ENCODE measurements at places on chromosomes 3 and 15. TPM values are rescaled to one million over a fixed set of nuclear protein-coding genes. Genes with fewer than 3 reads are reported as not detected.

SMAD6 gene
- total RNA-seq, result 32.2 TPM

- no peak for DNase-seq
Measured at GRCh38 chr3:86989006-86989405, 1.9 kb downstream of the VGLL3 start.

DNA sequence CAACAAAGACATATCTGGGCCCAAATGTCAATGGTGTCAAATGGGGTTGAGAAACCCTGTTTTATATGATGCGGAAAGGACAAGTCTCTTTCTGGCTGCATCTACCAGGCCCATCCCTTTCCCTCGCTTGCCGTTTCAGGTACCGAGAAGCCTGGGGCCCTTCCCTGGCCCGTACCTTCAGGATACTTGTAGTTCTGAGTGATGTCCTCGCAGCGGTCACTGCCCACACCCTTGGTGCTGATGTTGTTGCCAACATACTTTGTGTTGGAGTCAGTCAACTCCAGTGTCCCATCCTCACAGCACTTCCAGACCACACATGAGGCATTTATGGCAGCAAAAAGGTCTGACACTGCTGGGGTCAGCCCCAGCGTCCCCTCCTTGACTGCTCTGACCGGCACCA, 13.8 kb downstream of the EPB42 start:
- DNase-seq, result no peak

DNA sequence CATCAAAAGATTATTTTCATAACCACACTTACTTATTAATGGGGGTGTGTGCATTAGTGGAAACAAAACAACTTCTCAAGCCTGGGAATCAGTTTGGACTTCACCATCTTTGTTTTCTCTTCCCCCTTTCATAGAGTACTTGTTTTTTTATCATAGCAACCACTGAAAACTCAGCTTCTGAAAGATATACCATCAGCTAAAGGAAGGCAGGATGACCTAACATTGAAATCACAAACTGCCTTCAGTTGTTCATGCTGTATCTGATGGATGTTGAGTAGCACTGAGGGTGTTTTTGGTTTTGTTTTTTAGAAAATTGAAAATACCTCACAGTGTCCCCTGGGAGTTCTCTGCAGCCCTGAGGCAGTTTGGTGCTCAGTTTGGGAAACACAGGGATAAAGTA, 46.5 kb downstream of the NEK10 start:
- DNase-seq, result no peak

CFAP20DC gene
- total RNA-seq, result not detected

- DNase-seq, result no peak
Measured at GRCh38 chr3:72818092-72818773, 30.0 kb downstream of the SHQ1 start.

DNA sequence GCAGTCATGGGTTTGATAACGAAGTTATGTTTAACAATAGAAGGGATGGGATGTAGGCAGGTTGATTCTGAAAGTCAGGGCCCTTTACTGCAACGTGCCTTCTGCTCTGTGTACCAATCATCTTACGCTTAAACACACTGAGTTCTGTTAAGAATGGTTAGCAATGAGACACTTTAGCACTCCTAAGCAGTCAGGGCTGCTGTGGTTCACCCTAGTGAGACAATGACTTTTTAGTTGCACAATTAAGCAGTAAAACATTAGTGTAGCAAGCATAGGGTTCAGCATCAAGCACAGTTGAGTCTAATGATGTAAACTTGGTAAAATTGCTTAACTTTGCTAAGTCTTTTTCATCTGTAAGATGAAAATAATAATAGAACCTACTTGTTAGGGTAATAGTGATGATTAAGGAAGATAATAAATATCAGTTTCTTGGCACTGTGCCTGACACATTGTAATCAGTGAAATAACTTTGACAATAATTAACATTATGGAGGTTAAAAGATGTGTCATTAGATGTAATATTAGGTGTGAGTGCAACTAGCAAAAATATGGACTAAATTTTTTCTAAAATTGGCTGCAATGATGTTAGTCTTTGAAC, 484.2 kb upstream of the THBS1 start:
- DNase-seq, result no peak

GRCh38 chr15:64842096-64842939, 603 bp downstream of the PLEKHO2 start:
- no peak for DNase-seq

GRCh38 chr15:86236356-86237110, 156.9 kb downstream of the AGBL1 start:
- no peak for DNase-seq

- DNase-seq, result no peak
Measured at GRCh38 chr3:167876620-167877281, 141.2 kb downstream of the SERPINI1 start.

DNA sequence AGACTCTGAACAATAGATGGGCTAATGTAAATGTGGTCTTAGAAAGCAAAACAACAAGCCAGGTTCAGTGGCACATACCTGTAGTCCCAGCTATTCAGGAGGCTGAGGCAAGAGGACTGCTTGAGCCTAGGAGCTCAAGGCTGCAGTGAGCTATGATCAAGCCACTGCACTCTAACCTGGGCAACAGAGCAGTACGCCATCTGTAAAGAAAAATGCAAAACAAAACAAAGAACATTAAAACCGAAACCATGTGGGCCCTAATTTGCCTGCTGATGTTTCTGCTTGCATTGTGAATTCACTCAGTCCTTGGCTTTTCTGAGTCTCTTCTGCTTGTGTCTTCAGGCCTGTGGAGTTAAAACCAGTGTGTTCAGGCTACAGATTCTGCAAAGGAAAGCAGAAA, 56.7 kb downstream of the CCNL1 start:
- DNase-seq, result no peak

DNA sequence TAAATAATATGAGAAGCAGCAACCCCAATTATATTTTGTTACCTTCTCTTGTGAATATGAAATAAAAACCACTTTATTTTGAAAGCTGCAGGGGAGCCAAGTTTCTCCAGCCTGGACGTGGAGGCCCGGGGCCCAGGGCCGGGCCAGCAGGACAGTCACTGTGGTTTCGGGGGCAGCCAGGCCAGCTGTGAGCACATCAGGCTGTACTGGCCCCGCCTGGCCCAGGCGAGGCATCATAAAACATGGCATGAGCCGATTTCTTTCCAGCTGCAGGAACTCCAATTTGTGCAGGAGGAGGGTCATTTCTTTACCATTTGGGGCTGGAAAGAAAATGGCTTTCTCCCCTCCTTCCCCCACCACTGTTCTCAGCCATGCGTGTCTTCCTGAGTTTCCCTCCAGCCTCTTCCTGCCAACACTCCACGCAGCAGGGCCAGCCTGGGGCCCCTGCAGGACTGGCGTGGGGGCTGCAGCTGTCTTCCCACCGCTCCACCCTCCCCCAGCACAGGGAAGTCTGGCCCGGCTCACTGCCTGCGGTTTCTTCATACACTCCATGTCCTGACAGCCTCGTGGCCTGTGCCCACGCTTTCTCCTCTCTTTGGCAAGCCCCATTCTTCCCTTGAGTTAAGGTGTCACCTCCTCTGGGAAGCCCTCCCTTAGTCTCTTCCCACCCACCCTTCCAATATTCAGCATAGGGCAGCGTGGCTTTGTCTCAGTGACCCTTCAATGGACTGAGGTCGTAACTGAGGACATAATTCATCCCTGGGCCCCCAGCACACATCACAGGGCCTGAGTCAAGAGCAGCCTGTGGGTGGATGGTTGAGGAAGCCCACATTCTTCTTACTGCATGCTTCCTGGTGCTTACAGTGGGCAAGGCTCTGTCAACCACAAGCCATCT, 135.8 kb downstream of the CHSY1 start:
- no peak for DNase-seq

DNA sequence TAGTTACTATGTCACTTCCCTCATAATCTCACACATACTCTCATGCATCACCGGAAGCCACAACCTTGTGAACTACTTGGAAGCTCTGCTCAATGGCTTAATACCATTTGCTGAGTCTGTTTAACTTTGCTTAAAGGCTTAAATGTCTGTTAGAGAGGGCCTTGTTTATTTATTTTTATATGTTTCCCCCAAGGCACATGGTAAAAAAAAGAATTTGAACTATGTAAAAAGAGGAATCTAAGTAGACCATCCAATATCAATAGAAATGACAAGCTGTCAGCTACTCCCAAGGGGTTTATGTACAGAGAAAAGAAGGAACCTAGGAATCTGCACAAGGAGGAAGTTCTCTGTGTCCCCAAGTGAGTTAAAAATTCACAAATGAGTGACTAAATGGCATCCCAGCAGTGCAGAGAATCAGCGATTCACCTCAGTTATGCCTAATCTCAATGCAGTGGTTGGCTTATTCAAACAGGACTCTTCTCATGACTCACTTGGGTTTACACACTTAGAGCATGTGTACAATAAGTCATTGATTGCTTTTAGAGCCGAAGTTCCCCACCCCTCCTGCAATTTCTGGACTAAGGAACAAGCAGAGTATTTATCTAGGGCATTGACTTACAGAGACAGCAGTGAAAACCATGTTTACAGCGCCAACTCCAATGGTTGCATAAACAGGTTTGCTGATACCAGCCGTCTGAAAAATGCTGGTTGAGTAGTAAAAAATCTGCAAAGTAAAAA, 24.4 kb downstream of the SLC2A2 start:
- no peak for DNase-seq

ROPN1 gene
- total RNA-seq, result not detected

DNAH12 gene
- 0.06 TPM for total RNA-seq

GRCh38 chr3:84140631-84141030, 818.2 kb upstream of the CADM2 start:
- no peak for DNase-seq

All from mesenteric fat pad (tissue), 1 donor.